ENCODE measurements at places on chromosomes 7 and 10. TPM values are rescaled to one million over a fixed set of nuclear protein-coding genes. Genes with fewer than 3 reads are reported as not detected.
A peak's percentile ranks its signal among the peaks of the same experiment; 100 is the strongest.

The NME8 gene
- total RNA-seq, result 0.59 TPM

GRCh38 chr7:130095812-130096211 lies 25.5 kb downstream of the KLHDC10 start:
- no peaks in the 10 kb centered on the region for H3K36me3 ChIP-seq
- H3K4me1 ChIP-seq, result no peaks in the 10 kb centered on the region
- H3K27me3 ChIP-seq, result no peaks in the 10 kb centered on the region

- H3K4me1 ChIP-seq, result no peaks in the 10 kb centered on the region
- no peak overlapping the region for H3K27ac ChIP-seq
- peak; percentile 26 for DNase-seq
- no peaks in the 10 kb centered on the region for H3K27me3 ChIP-seq
Measured at GRCh38 chr7:118352867-118353453, 128.5 kb downstream of the ANKRD7 start.

The SEMA3D gene
- total RNA-seq, result 35.7 TPM

The SPACDR gene
- total RNA-seq, result 2.1 TPM

- H3K27ac ChIP-seq, result no peak overlapping the region
- DNase-seq, result no peak
- no peak overlapping the region for H3K4me3 ChIP-seq
- H3K27me3 ChIP-seq, result no peaks in the 10 kb centered on the region
Measured at GRCh38 chr7:29619848-29620555, 56.4 kb downstream of the PRR15 start.

DNA sequence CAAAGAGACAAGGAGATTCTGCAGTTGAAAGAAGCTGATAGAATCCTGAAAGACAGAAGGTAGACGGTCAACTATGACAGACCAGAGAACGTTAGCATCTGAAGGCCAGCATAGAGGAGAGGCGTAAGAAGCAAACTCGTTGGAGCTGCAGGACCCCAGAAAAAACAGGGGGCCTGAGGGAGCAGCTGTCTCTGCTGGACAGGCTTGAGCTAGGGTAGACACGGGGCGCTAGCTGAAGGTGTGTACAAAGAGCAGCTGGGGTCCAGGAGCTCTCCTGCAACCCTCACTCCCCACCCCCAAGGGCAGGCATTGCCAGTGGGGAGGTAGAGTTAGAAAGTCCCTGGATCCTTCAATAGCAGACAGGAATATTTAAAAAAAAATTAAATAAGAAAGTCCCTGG lies 14.6 kb upstream of the GDI2 start:
- no peaks in the 10 kb centered on the region for H3K36me3 ChIP-seq
- no peaks in the 10 kb centered on the region for H3K27me3 ChIP-seq
- DNase-seq, result no peak
- no peaks in the 10 kb centered on the region for H3K4me1 ChIP-seq
- no peak overlapping the region for H3K4me3 ChIP-seq

The POLR2J3 gene
- total RNA-seq, result 49.8 TPM

GRCh38 chr10:71569775-71570588 lies 149.6 kb downstream of the C10orf105 start:
- H3K4me1 ChIP-seq, result peaks cover 15% of the 10 kb centered on the region
- H3K4me3 ChIP-seq, result no peak overlapping the region
- H3K27me3 ChIP-seq, result peaks cover 4% of the 10 kb centered on the region
- DNase-seq, result peak; percentile 81
- peaks cover 11% of the 10 kb centered on the region for H3K36me3 ChIP-seq
- H3K27ac ChIP-seq, result no peak overlapping the region

The CCZ1B gene
- total RNA-seq, result 128 TPM

DNA sequence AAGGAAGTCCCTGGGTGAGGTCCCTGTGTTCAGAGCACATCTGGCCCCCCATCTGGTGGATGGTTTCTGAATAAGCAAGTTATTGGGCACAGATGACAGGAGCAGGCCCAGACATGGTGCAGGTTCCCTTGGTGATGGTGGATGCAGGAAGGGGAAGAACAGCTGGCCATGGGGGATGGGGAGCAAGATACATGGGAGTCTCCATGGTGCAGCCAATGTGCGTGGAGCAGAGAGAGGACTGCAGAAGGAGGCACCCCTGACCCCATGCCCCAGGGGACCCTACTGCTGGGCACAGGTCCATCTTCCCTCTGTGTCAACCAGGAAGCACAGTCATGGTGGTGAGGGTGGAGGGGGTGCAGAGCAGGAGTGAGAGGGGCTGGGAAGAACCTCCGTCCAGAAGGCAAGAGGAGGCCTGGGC lies 43.8 kb upstream of the RABGEF1 start:
- no peak overlapping the region for H3K27ac ChIP-seq
- peaks cover 29% of the 10 kb centered on the region for H3K4me1 ChIP-seq
- H3K27me3 ChIP-seq, result no peaks in the 10 kb centered on the region
- H3K4me3 ChIP-seq, result no peak overlapping the region

The ARF5 gene
- 105 TPM for total RNA-seq

GRCh38 chr7:150850273-150850672 lies 2.0 kb upstream of the AOC1 start:
- no peaks in the 10 kb centered on the region for H3K36me3 ChIP-seq
- H3K27me3 ChIP-seq, result no peaks in the 10 kb centered on the region
- H3K4me3 ChIP-seq, result no peak overlapping the region
- no peak for DNase-seq
- H3K27ac ChIP-seq, result no peak overlapping the region
- peaks cover 20% of the 10 kb centered on the region for H3K4me1 ChIP-seq

DNA sequence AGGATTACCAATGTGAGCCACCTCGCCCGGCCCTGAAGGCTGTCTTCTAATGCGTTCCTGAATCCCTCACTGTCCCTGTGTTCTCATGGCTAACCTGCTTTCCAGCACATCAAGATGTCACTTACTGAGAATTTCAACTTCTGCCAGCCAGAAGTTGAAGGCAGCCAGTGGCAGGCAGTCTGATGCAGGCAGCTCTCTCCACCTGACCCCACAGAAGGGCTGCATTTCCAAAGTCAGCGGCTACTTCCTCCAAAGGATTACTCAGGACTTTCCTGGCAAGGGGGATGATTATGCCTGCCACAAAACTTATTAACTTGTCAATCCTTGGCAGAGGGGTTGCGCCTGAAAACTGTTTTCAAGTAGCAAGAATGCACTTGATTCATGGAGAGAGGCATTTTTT lies 1219.4 kb downstream of the TYW1 start:
- H3K4me1 ChIP-seq, result no peaks in the 10 kb centered on the region
- no peaks in the 10 kb centered on the region for H3K27me3 ChIP-seq
- H3K36me3 ChIP-seq, result no peaks in the 10 kb centered on the region

DNA sequence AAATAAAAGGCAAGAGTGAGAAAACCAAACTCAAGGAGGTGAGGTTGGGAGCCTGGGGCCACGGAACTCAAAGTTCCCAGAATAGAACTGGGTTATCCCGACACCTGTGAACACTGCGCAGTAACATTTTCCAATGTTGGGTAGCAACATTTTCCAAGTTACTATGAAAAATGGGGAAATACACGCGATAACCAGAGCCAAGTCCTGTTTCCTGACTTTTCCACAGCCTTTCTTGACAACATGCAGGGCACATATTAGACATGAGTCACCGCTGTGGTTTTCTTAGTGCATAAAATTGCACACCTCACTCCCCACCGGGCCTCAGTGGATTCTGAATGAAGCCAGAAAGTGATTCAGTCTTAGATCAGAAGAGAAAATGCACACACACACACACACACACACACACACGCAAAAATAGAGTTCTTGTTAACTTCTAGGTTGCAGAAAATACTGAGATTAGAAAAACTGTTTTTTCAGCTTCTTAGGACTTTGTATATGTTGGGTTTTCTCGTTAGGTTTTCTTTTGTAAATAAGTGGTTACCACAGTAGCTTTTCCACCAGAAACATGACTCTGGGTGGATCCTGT lies 70.0 kb downstream of the CAMK1D start:
- H3K4me3 ChIP-seq, result no peak overlapping the region
- no peak for DNase-seq
- no peaks in the 10 kb centered on the region for H3K4me1 ChIP-seq
- H3K27ac ChIP-seq, result no peak overlapping the region

The MCM10 gene
- total RNA-seq, result 4.4 TPM

- no peaks in the 10 kb centered on the region for H3K27me3 ChIP-seq
- no peaks in the 10 kb centered on the region for H3K4me1 ChIP-seq
- no peak for DNase-seq
- H3K27ac ChIP-seq, result peak overlapping the region; percentile 76
- no peaks in the 10 kb centered on the region for H3K36me3 ChIP-seq
- no peak overlapping the region for H3K4me3 ChIP-seq
Measured at GRCh38 chr10:92125144-92125543, 165.7 kb downstream of the CPEB3 start.

DNA sequence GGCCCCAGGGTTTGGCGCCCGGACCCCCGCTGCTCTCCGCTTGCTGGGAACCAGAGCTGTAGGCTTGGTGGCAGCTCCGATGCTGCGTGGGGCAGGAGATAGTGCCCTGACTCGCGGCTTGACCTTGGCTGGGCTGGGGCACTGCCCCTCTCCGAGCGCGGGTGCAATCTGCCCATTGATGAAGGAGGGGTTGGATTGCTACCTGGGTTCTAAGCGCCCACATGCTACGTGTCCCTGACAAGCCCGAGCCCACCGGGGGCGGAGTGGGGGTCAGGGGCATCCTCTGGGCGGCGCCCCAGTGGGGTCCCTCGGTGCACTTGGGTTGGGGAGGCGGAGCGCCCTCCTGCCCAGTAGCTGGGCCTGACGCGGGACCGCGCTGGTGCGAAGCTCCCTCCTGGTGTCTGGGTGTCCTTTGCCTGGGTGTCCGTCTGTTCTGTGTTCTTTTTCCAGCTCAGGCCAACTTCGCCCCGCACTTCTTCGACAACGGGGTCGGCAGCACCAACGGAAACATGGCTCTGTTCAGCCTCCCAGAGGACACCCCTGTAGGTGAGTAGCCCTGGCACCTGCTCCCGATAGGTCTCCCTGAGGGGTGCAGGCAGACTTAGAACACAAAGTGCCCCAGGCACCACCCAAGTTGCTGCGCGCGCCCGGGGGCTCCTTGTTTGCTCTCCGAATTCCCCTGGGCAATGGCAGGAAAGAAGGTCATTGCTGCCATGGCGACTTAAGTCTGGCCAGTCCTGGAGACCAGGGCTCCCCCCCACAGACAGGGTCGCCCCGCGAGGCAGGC lies 900 bp downstream of the CDHR1 start:
- peaks cover 34% of the 10 kb centered on the region for H3K27me3 ChIP-seq
- H3K36me3 ChIP-seq, result peaks cover 2% of the 10 kb centered on the region
- peak overlapping the region; percentile 21 for H3K4me3 ChIP-seq
- peaks cover 37% of the 10 kb centered on the region for H3K4me1 ChIP-seq
- no peak overlapping the region for H3K27ac ChIP-seq
- no peak for DNase-seq

DNA sequence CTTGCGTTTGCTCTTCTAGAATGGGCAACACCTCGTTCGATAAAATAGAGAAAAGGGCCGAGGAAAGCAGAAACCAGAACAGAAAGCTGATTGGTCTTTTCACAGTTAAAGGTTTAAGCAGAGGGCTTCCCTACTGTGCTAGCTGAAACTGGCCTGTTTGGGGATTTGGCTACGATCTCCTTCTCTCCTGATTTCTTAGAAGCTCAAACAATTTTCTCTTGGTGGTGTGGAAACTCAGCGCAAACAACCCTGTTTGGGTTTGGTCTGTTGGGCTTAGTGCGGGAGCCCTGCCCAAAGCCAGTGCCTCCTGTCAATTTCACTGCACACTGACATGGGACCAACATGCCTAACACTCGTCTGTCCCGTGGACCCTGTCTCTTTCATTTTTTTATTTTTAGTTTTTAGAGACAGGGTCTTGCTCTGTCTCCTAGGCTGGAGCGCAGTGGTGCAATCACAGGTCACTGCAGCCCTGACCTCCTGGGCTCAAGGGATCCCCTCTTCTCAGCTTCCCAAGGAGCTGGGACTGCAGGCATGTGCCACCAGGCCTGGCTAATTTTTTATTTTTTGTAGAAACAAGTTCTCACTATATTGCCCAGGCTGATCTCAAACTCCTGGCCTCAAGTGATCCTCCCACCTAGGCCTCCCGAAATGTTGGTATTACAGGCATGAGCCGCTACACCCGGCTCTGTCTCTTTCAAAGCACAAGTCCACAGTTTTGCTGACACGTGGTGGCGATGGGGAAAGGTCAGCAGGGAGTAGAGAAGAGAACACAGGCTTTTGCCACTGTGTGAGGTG lies 16.5 kb upstream of the BNIP3 start:
- H3K4me1 ChIP-seq, result peaks cover 28% of the 10 kb centered on the region
- DNase-seq, result no peak
- no peaks in the 10 kb centered on the region for H3K27me3 ChIP-seq
- peak overlapping the region; percentile 30 for H3K27ac ChIP-seq
- no peaks in the 10 kb centered on the region for H3K36me3 ChIP-seq
- H3K4me3 ChIP-seq, result no peak overlapping the region

DNA sequence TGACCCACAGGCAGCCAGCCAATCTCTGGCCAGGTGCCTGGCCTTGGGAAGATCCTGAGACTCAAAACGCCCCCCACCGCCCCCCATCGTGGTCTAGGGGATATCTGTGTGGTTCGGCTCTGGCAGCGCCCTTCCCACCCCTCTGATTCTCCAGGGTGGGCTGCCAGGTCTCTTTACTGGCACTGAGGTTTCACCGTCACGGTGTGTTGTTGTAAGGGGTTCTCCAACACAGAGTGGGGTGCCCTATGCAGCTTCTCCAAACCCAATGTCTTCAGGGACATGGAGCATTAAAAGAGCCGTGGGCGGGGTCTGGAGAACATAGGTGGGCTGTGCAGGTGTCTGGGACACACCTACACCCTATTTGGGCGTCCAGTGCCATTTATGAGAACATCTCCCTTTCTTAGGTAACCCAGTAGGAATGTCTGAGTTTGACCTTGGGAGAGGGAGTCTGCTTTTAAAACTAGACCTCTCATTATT lies 1.5 kb downstream of the MAFK start:
- DNase-seq, result no peak
- peaks cover 54% of the 10 kb centered on the region for H3K4me1 ChIP-seq
- peaks cover 14% of the 10 kb centered on the region for H3K36me3 ChIP-seq
- peaks cover 2% of the 10 kb centered on the region for H3K27me3 ChIP-seq

- no peak overlapping the region for H3K4me3 ChIP-seq
- H3K4me1 ChIP-seq, result no peaks in the 10 kb centered on the region
- no peaks in the 10 kb centered on the region for H3K36me3 ChIP-seq
- no peaks in the 10 kb centered on the region for H3K27me3 ChIP-seq
Measured at GRCh38 chr10:117342641-117343040, 32.6 kb downstream of the PDZD8 start.

- H3K27me3 ChIP-seq, result no peaks in the 10 kb centered on the region
- H3K27ac ChIP-seq, result no peak overlapping the region
- no peak overlapping the region for H3K4me3 ChIP-seq
- no peaks in the 10 kb centered on the region for H3K36me3 ChIP-seq
- DNase-seq, result no peak
- H3K4me1 ChIP-seq, result peaks cover 33% of the 10 kb centered on the region
Measured at GRCh38 chr7:2755531-2755930, 67.5 kb downstream of the AMZ1 start.

DNA sequence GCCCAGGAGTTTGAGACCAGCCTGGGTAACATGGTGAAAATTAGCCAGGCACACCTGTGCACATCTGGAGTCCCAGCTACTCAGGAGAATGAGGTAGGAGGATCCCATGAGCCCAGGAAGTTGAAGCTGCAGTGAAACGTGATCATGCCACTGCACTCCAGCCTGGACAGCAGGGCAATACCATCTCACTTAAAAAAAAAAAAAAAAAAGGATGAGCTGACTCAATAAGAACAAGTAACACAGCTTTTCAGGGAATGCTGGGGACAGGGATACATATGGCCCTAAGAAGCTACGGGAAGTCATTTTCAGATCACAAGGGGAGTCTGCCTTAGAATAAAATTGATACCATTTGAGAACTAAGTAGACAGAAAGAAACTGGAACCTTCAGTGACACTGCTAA lies 41.7 kb downstream of the FAM171A1 start:
- no peak overlapping the region for H3K27ac ChIP-seq
- H3K36me3 ChIP-seq, result no peaks in the 10 kb centered on the region
- no peaks in the 10 kb centered on the region for H3K27me3 ChIP-seq
- H3K4me1 ChIP-seq, result no peaks in the 10 kb centered on the region
- no peak overlapping the region for H3K4me3 ChIP-seq
- no peak for DNase-seq

- DNase-seq, result no peak
- H3K27ac ChIP-seq, result no peak overlapping the region
- peaks cover under 1% of the 10 kb centered on the region for H3K4me1 ChIP-seq
- no peaks in the 10 kb centered on the region for H3K27me3 ChIP-seq
- H3K36me3 ChIP-seq, result peaks cover 10% of the 10 kb centered on the region
Measured at GRCh38 chr10:119812684-119813083, 60.0 kb downstream of the MCMBP start.
